Omental fat pad (tissue), 4 donors: ENCODE measurements at places on chromosomes 5 and 9. TPM values are rescaled to one million over a fixed set of nuclear protein-coding genes. Genes with fewer than 3 reads are reported as not detected.

DNA sequence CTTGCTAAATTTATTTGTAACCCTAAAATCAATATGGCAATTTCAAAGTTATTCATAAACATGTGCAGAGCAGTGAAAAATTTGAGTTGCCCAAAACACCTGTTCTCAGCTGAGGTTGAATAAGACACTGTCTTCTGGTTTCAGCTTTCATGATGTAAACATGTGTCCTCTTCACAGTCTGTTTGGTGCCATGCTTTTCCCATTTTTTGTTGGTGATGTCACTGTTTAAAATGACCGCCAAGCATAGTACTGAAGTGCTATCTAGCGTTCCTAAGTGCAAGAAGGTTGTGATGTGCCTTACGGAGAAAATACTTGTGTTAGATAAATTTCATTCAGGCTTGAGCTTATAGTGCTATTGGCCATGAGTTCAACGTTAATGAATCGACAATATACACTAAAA, 580.8 kb downstream of the ACTL7B start:
- DNase-seq: no peak

GRCh38 chr5:32259033-32259432, 53.7 kb downstream of the MTMR12 start:
- no peak for DNase-seq

- no peak for DNase-seq
These were observed 46.9 kb downstream of the ARHGEF37 start for GRCh38 chr5:149628221-149628620.

The NEUROG1 gene
- not detected for total RNA-seq

The TMC1 gene
- 0.13 TPM for total RNA-seq

The FOXI1 gene
- not detected for total RNA-seq

- DNase-seq: no peak
These were observed 812.0 kb downstream of the CDH18 start for GRCh38 chr5:19175776-19176570.

- peak; percentile 58 for DNase-seq
These were observed 71.9 kb downstream of the MAP1B start for GRCh38 chr5:72179028-72179815.

DNA sequence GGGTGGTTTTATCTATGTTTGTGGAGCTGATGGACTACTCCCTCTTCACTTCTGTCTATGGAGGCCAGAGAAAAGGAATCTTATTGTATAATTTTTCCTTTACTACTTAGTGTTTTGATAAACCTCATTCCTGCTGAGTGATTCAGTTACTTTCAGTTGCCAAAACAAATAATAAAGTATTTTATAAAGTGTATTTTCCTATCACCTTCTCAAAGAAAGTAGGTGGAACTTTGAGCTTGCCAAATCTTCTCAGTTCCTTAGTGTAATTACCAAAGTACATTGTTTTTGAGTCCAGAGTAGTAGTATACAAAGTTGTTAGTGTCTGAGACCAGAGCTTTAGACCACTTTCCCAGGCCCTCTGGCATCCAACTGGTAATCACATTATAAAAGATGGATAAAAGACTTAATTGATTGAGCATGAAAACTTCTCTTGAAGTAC, 13.5 kb downstream of the RABGAP1 start:
- DNase-seq: no peak

The MARCHF11 gene
- total RNA-seq: not detected

- DNase-seq: peak; percentile 21
These were observed 75.3 kb downstream of the ADAMTS2 start for GRCh38 chr5:179269781-179270543.

DNA sequence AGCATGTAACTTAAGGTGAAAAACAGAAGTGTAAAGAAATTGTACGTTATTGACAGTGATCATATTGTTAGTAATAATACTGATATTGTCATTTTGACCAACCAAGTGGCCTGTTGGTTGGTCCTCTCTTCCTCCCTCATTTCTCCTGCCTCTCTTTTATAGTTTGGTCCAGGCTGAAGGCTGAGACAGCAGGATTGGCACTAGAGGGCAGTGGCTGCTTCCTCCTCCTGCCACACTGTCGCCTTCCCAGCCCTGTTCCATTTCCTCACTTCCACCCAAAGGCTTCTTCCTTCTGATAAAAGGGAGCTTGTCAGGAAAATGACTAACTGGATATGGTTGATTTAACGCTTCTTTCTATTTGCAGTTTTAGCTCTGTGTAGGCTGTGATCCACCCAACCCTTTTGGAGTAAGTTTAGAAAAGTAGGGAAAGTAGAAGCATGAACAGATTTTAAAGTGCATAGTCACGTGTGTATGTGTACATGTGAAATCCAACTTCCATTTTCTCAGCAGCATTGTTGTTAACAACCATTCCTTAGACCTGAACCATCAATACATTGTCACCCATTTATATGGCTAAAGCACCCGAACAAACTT, 35.6 kb downstream of the PTCD2 start:
- no peak for DNase-seq

The CAMK4 gene
- 0.65 TPM for total RNA-seq

The SLC6A18 gene
- total RNA-seq: not detected
